CD4-positive, alpha-beta T cell treated with Interleukin-6 at 100 ng/mL for 8 hours (primary cell): ENCODE measurements at places on chromosomes 4 and X.

GRCh38 chr4:71346710-71347109 lies 7.9 kb downstream of the SLC4A4 start:
- no peak for DNase-seq

DNA sequence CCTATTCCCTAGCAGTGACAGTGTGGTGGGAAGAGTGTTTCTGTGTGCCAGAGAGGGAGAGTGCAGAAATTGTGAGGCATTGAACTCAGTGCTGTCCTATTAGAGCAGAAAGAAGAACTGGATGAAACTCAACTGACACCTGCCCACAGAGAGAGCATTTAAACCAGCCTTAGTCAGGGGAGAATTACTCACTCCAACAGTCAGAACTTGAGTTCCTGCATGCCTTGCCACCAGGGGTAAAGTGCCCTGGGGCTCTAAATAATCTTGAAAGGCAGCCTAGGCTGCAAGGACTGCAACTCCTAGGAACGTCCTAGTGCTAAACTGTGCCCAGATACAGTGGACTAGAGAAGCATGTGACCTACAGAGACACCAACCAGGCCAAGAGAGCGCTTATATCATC lies 12.8 kb downstream of the CYSLTR1 start:
- no peak for DNase-seq

DNA sequence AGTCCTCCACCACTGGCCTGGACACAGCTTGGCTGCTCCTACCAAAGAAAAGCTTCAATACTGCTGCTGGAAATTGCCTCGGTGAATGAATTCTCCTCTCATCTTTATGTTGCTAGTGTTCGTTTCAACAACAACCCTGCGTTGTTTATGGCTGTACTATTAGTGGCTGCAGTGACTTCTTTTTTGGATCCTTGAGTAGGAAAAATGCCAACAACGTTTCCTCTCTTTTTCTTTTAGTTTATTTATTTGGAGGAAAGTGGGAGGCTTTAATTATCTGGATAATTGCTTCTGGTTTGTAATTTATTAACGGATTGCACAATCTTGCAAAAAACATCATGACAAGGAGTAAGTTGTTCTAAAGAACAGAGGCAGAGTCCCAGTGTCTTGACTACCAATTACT lies 464.1 kb upstream of the TRAM1L1 start:
- DNase-seq: no peak

DNA sequence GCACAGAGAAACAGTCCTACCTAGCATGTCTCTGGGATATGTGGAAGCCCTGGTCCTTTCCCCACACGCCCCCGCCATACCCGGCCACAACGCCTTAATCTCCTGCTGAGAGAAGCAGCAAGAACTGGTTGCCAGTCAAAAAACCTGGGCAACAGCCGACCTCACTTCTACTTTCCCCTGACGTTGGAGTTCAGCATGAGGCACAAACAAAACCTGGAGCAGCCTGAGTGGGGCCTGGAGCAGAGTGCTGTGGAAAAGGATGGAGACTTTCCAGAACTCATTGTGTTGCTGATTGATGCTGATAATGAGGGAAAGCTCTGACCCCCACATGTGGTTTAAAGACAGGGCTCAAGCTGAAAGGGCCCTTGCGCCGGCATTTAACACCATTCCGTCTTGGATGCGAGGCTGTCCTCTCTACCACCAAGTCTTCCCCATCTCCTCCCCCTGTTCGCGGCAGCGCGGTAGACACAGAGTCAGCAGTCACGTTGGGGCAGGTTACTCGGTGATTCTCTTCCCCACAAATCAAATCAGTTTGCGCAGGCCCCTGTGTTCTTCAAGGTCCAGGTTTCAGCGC lies 666 bp downstream of the CCDC158 start:
- no peak for DNase-seq

DNA sequence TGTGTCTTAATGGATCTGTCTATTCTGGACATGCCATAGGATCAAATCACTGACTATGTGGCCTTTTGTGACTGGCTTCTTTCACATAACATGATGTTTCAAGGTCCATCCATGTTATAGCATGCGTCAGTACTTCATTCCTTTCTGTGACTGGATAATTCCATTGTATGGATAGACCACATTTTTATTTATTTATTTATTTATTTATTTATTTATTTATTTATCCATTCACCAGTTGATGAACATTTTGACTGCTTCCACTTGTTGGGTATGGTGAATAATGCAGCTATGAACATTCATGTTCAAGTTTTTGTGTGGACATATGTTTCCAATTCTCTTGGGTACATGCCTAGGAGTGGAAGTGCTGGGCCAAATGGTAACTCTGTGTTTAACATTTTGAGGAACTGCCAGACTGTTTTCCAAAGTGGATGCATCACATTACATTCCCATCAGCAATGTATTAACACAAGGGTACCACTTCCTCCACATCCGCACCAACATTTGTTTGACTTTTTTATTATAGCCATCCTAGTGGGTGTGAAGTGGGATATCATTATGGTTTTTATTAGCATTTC lies 14.0 kb downstream of the RTL5 start:
- no peak for DNase-seq

DNA sequence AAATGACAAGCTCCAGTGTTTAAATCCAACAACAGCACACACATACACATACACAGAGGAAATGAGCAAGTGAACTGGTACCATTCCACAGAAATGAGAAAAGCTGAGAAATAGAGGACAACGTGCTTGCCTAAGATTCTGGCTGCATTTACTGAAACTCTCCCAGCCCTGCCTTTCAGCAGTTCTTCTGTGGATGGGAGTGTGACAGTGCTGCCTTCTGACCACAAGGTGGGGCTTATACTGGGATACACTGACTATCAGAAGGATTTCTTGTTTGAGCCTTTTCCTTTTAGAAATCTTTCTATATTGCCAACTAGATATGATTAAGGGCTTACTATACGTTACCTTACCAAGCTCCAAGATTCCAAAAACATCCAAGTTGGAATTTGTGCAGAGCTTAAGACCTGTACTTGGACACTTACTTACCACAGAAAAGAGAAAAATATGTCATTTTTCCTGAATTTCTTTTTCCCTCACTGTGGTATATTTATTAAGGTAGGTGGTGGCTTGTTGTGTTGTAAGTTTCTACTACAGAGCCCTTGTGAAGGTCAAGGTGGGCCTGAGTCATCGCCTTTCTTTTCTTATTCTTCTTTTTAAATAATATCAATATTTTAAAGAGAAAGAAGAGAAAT lies 10.7 kb upstream of the CXCL8 start:
- DNase-seq: no peak

DNA sequence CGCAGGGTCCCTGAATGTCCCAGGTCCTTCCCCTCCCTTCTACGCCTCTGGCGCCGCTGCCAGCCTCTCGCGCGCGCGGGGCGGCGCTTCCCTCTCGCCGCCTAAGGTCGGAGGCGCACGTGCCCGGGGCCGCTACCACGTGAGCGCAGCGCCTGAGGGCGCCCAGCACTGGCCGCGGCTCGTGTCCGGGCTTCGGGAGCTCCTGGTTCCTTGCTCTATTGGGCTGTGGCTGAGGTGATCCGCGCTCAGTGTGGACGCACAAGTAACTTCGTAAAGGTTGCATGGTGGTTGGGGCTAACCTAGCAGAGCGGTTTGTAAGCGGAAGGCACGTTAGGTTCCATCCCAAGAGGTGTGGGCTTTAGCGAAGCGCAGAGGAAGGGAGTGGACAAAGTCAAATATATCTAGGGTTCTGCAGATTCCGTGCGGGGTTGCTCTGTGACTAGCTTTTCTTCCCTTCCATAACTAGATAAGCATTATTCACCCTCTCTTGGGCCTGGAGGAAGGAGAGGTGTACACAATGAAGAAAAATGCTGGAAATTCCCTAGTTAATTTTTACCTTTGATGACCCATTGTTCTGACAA lies 1.8 kb downstream of the TLL1 start:
- no peak for DNase-seq

GRCh38 chrX:22739276-22739675 lies 260.5 kb upstream of the DDX53 start:
- DNase-seq: no peak

GRCh38 chr4:88147799-88148217 lies 10.6 kb downstream of the ABCG2 start:
- DNase-seq: no peak

- DNase-seq: no peak
Observed at GRCh38 chr4:98603683-98604521, 54.5 kb downstream of the TSPAN5 start.

- DNase-seq: no peak
Observed at GRCh38 chrX:49761481-49761880, 65.7 kb upstream of the PAGE1 start.

DNA sequence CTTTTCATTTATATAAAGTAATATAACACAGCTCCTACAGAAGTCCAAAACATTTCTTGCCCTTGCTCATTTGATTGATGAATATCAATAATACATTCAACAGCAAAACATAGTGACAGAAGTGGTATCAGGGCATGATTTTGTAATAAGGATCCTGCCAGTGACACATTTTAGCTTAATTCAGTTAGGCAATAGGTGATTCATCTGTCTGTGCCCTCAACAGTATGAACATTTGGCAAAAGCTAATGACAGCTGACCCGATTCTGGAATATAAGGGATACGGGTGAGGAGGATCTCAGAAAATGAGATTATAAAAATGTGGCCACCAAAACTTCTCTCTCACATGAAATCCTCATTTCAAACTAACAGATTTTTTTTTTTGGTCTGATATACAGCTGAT lies 294.0 kb downstream of the CAMK2D start:
- no peak for DNase-seq

DNA sequence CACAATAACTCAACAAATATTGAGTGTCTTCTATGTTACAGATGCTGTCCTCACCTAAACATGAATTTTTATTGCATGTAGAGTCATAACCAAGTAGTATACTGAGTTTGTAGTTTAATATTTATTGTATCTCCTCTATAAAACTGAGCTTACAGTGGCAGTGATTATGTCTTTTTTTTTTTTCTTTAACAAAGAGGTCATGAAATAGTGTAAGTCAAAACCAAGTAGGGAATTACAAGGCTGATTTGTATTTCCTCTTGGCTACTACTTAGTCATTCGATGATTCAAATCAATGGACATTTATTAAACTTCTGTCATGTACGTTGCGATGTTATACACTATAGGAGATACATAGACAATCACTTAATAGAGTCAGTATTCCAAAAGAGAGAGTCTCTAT lies 48.4 kb downstream of the IL15 start:
- no peak for DNase-seq

DNA sequence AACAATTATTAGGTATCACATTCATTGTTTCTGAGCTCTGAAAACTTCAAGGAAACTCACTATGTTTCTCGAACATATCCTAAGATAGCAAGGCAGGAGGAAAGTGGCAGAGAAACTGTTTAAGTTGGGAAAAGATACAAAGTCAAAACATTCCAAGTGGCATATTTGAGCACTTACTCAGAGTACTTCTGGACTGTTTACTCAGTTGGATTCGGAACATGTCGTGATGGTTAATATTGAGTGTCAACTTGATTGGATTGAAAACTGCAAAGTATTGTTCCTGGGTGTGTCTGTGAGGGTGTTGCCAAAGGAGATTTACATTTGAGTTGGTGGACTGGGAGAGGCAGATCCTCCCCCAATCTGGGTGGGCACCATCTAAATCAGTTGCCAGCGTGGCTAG lies 298.3 kb downstream of the IL1RAPL2 start:
- DNase-seq: no peak

DNA sequence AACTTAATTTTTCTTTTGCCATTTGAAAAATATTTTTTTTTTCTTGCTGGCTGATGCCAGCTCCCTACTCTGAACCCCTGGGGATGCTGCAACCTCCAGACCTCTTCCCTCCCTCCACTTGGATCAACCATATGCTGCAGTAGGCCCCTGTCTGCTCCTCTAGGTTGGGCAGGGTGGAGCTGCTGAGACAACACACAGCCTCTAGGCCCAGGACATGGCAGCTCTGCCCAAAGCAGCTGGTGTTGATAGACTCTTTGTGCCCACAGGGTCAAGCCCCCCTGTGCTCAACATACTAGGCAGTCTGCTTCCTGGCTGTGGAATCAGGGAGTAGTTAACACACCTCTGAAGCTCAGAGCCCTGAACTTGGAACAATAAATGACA lies 19.9 kb upstream of the CLNK start:
- DNase-seq: no peak

DNA sequence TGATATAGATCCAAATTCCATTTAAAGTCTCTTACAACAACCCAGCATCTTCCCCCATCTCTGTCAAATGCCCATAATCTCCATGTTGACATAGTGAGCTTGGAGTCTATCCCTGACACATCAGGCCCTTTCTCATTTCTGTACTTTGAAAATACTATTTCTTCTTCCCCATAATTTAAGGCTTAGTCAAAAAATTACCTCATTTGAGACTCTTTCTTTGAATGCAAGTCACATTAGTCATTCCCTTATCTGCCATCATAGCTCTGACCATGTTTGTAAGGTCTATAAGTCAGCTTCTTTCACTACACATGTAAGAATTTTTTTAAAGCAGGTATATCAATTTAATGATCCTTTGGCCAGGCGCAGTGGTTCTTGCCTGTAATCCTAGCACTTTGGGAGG lies 99.9 kb downstream of the DDX60 start:
- DNase-seq: no peak

DNA sequence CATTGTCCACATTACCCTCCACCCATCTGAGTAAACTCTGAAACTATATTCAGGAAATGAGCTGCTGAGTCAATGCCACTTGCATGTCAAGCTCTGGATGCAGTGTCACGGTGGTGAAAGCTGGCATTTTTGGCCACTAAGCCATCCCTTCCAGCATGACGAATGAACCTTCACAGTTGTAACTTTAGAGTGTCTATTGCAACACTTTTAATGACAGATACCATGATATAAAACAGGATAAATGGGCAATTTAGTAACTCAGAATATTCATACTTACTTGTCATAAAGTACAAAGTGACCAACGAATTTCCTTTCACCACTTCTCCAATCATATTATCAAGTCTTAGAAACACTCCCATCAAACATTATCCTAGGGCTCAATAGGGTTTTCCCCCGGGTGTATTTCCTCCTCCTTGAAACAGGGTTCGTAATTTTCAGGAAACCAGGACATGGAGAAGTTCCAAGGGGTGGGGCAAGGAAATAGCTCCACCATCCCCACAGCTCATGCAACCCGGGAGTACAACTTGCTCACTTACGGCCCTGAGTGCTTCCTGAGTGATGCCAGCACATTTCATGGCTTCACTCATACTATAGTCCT lies 73.1 kb downstream of the MTHFD2L start:
- DNase-seq: no peak

GRCh38 chr4:91279899-91280298 lies 1023.9 kb upstream of the GRID2 start:
- DNase-seq: no peak

DNA sequence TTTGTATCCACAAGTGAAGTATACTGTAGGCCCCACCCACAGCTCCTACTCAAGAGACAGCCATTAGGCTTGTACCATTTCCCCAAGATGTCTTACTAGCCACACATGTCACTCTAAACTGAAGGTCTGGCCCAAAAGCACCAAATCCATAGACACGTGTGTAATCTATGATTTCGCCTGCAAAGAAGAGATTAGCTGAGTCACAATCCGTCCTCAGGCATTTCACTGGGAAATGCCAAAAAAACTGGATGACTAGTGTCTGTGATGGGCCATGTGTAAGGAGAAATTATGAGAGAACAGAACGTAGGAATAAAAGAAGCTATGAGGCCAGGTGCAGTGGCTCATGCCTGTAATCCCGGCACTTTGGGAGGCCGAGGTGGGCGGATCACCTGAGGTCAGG lies 21.9 kb upstream of the RP2 start:
- DNase-seq: no peak

- DNase-seq: no peak
Observed at GRCh38 chrX:46666831-46667230, 92.1 kb downstream of the SLC9A7 start.

- DNase-seq: no peak
Observed at GRCh38 chr4:184097241-184097605, 120.5 kb downstream of the ENPP6 start.
